ENCODE measurements at places on chromosomes 7 and 10. TPM values are rescaled to one million over a fixed set of nuclear protein-coding genes. Genes with fewer than 3 reads are reported as not detected.
A peak's percentile ranks its signal among the peaks of the same experiment; 100 is the strongest.

GRCh38 chr10:93481637-93482144 is 443 bp downstream of the MYOF start:
- DNase-seq = no peak

DNA sequence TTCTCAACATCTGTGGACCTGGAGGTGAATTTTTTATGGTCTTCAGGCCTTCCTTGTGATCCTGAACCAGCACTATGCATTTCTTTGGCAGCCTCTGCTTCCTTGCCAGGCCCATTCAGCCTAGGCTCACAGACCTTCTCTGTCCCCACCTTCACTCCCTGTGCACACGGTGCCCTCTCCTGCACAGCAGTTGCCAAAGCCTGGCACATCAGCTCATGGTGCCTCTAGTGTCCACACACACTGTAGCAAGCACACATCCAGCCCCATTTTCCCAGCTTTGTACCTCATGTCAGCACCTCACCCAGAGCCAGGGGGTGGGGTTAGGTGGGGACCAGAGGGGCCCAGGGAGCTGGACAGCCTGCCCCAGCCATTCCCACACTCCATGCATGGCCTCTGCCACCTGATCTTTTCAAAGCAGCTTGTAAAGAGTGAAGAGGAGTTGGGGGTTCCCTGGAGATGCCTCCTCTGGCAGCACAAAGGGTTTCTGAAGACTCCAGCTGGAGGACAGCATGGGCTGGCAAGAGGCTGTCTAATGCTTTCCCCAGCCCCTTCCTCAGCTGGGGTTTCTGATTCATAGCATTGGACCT is 57.9 kb upstream of the TMEM72 start:
- peak; percentile 58 for DNase-seq

DNA sequence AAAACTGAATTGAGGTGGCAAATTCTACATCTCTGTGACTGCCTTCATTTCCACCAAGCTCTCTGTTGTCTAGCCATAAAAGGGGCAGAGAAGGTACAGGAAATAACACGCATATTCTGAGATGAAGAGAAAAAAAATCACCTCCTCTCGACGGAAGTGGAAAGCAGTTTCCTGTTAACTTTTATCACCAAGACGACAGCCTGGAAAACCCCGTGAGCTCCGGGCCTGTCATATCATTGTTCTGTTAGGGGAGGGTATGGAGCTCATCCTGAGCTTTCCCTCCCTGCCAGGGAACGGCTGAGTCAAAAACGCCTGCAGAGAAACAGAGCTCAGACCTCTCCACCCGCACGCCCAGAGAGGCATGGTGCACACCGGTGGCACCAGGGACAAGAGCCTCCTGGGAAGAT is 200.3 kb downstream of the PRPF18 start:
- DNase-seq = peak; percentile 69

DNA sequence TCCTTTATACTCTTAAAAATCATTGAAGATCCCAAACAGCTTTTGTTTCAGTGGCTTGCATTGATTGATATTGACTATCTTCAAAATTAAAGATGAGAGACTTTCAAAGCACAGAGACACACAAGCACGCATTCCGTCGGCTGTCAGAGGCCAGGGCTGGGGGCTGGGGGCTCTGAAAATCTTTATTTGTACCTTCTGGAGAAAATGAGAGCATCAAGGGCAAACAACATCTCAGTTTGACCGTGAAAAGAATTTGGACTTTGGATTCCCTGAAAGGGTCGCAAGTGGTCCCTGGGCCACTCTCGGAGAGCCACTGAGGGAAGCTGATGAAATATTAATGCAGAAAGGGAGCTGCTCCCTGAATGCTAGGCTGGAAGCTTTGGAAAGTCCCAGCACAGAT is 96.4 kb downstream of the CHST15 start:
- no peak for DNase-seq

GRCh38 chr7:157996359-157997079 is 591.1 kb downstream of the PTPRN2 start:
- DNase-seq = peak; percentile 17

DNA sequence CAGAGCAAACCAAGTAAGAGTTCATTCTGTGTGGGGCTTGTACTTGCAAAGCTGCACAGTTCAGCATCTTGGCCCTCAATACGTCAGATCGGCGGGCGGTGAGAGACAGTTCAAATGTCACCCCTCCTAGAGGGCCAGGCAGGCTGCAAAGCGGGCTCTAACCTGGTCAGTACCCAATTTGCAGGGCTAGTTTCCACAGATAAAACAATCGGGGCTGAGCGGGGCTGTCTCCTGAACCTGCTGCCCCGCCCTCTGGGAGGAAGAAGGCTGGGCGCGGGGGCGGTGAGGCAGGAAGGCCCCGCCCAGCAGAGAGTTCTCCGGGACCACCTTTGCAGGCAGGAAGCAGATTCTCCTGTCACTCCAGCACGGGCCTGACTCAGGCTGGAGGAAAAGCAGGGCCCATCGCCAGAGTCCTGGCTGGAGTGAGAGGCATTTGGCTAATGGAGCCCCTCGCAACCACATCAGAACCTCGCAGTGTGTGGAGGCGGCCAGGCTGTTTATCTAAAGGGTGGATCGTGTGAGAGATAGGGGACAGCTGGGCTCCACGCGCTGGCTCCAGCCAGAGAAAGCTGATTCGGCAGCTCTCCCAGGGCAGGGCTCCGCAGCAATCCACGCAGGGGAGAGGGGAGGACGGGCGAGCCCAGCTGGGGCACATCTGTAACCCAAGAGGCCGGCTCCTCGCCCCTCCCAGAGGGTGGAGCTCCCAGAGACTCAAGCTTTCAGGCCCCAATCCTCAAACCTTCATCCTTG is 83.1 kb downstream of the SH3PXD2A start:
- peak; percentile 89 for DNase-seq

DNA sequence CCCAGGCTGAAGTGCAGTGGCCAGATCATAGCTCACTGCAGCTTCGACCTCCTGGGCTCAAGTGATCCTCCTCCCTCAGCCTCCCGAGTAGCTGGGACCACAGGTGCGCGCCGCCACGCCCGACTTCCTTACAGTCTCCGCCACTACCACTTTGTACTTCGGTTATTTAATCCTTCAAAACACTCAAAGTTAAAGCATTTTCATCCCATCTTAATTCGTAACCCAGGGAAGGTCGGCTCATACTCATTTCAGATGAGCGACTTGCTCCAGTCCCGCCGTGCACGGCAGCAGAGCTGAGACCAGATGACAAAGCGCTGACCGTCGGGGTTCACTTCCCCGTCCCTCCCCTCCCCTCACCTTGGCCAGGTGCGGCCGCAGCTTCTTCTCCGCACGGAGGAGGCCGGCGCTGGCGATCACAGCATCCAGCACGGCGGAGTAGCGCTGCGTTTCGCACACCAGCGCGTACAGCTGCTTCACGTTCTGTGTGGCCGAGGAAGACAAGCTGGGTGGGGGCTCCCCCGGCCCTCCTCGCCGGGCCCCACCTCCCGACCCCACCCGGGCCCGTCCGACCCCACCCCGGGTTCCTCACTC is 457 bp downstream of the NSUN5 start:
- no peak for DNase-seq

- no peak for DNase-seq
Observed at GRCh38 chr10:20110125-20111100, 294.2 kb downstream of the PLXDC2 start.

- DNase-seq = no peak
Observed at GRCh38 chr10:85490431-85490830, 876.2 kb downstream of the GRID1 start.

DNA sequence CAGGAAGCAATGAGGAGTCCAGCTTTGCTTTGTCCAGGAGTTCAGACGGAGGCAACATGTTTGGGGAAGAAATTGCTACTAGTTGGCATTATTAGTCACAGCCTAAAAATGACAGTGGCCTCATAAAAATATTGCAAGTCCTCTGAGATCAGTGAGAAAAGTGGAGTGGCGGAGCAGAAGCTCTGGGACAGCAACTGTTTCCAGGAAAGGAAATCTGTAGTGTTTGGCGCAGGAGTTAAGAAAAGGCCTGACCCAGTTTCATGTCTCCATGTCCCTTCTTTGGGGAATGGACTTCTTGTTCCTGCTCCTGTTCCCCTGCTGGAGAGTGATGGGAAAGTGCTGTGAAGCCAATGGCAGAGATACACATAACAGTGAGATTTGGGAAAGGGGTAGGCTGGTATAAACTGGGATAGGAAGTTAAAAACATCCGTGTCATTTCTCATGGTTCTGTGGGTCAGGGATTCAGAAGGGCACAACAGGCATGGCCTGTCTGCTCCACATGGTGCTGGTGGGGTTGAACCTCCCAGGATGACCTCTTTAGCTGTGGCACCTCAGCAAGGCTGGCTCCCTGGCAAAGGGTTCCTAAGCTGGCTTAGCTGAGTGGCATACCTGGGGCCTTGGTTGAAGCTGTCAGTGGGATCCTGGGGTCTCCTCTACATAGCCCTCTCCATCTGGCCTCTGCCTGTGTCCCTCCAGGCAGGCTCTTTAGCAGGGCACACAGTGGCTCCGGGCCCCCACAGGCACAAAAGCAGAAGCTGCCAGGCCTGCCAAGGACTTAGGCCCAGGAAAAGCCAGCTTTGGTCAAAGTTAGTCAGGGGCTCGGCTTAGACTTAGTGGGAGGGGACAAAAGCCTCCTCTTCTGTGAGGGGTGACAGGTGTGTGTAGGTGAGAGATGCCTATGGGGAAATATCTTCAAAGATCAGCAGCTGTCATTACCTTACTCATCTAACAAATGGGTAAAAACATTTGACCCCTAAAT is 77.7 kb downstream of the WDFY4 start:
- DNase-seq = no peak

- DNase-seq = peak; percentile 40
Observed at GRCh38 chr7:27689591-27690164, 27.0 kb upstream of the HIBADH start.

DNA sequence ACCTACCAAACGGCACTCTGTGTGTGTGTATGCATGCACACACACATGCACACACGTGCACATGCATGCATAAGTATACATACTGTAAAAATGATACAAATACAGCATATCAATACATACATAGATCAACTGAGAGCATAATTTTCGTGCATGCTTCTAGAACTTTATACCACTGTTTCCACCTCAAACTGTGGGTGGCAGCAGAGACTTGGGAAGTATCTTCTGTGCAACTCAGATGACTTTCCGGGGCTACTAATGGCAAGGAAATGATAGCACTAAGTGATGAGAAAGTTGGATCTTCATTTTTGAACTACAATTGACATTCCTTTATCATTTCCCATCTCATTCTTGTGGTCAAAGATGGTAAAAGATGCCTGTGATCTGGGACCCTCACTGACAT is 570.7 kb downstream of the REEP3 start:
- no peak for DNase-seq

DNA sequence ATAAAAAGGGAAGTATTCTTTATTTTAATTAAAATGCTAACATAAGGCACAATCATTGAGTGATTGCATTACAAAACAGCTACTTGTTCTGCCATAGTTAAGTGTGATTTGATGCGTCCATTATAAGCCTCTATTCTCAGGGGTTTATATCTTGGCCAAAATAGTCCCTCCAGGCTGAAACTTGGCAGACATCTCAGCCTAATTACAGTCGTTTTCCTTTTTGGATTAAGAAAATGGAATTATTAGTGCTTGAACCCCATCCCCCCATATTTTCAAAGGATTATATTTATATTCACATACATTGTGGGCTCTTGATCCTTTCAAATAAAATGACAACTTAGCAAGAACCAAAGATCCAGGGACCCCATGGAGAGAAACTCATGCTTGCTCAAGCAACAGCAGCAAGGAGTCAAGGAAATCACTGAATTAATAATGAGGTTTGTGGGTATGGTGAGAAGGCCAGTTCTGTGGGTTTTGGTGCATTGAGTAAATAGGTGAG is 66.7 kb upstream of the NEUROD6 start:
- no peak for DNase-seq

DNA sequence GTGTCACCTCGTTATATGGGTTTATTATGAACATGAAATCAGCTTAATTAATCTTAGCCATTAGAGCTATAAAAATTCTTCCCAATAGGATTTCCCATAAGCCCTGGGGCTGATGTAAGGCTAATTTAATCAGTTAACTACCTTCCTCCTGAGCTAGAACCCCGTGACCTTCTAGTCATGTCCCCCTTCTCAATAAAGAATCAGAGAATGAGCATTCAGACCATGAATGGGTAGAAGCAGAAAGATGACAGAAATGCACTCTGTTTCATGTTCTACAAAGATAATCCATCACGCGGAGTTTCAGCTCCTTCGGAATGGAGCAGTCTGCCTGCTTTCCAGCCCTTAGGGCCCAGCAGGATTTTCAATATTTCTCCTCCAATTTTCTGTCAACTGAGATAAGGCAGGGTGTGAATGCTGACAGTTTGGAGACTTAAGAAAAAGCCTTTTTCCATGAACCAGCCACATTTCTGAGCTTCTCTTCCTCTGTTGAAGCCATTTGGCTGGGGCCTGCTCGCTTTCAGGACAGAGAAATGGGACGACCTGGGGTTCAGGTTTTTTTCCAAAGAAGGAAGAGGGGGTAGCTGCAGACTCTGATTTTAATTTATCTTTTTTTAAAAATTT is 211.0 kb downstream of the NEBL start:
- no peak for DNase-seq

DNA sequence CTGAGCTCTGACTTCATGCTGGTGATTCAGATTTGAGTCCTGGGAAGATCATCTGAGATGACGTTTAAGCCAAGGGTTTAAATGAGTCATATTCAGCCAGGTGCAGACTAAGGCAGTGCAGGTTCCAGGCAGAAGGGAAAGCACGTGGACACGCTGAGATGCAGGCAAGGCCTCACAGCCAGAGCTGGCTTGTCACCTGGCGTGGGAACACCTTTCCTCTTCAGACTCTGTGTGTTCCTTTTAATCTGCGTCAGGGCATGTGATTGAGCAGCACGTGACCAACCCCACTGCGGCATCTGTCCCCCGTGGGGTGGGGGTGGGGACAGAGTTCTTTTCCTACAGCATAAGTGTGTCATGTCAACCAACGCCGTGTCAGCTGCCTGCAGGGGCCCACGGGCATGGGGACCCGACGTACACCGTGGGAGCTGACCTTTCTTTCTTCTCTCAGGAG is 10.7 kb upstream of the IDI2 start:
- DNase-seq = no peak

DNA sequence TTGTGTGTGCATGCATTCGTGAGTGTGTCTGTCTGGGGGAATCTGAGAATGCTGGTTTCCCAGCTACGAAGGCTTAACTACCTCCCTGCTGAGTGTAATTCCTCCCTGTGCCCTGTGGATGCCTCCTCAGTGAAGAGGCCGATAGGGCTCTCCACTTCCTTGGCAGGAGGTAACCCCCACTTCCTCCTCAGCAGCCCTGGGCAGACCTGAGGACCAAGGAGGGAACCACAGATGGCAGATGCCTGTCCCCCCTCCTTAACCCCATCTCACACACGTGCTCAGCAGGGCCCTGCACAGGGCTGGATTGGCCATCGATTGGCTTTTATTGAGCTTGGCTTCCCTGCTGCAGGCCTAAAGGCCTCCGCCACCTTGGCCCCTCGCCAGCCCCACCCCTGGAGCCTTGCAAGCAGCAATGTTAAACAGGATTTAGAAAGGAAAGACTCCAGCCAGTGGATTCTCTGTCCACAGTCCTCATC is 45.6 kb upstream of the LRRC4 start:
- peak; percentile 77 for DNase-seq

The NUTM2B gene
- total RNA-seq = 0.75 TPM

The CCDC172 gene
- not detected for total RNA-seq

The DDX21 gene
- total RNA-seq = 35.9 TPM

The RSBN1L gene
- total RNA-seq = 19.3 TPM

All from muscle of leg (tissue), 16 donors.